ENCODE measurements at places on chromosomes 5 and 9.

DNA sequence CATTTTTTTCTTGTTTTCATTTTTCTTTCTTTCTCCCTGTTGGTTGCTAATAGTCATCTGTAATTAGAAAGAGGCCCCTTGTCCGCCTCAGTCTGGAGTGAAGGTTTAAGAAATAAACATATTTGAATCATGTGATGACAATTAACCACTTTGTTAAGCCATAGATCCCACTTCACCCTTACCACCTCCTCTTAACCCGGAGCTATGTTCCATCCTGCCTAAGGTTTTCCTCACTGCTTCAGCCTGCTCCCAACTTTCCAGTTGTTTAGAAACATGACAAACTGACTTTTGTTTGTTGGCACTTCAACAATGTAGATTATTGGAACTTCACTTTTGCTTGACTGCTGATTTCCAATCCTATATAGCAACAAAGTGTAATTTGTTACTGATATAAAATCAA lies 37.4 kb upstream of the SSBP2 start:
- no peak for DNase-seq

DNA sequence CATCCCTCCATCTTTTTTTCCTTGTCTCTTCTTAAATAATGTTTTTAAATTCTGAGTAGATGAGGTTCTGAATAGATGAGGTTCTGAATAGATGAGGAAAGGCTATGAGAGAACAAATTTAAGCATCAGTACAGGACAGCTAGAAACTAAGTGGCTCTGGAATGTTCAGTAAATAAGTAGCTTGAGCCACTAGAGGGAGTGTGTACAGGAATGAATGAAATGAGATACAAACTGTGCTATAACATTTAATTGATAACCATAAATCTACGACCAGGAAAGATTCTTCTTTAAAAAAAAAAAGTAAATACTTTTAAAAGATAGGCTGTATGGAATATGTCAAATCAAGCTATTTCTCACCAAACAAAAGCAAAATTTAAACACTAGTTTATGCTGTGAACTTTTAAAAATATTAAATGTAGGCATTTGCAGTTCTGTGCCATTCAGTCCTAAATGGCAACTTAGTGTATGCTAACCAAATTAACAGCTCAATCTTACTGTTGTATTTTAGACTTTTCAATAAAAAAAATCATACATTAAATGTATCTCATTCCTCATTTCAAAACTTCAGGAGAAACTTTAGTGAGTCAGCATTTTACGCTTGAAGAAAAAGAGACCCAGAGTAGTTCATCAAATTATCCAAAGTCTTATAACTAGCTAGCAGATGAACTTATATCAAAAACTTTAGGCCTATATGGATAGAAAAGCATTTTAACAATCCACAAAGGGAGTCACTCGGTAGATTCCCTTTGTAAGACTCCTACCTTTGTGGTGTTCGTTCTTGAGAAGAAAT lies 70.4 kb upstream of the SNX2 start:
- no peak for DNase-seq

GRCh38 chr5:61100437-61100836 lies 61.8 kb downstream of the SMIM15 start:
- no peak for DNase-seq

- no peak for DNase-seq
These were observed 77.0 kb downstream of the CYFIP2 start for GRCh38 chr5:157342822-157343402.

GRCh38 chr5:141003031-141003430 lies 36.8 kb downstream of the PCDHAC2 start:
- DNase-seq: no peak

DNA sequence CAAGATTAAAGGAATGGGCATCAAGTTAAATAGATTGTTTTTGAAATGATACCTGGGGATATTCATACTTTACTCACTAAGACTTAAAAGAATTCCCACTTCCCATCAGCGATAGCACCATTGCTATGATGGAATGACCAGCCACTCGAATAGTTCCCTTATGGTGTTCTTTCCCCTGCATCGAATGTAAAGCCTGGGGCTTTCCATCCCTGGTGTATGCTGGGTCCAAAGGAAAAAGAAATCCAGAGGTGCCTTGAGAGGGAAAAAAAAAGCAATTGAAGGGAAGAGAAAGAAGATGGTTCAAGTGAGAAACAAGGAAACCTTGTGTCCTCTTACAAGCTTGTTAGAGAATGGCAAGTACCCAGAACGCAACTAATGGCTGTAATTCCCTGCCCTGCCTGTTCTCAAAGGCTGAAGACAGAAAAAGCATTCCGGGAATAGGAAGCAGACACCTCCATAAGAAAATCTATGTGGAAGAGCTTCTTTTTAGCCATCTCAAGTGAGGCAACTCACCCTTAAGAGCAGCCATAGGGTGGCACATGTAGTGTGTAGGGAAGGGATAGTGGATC lies 351.1 kb upstream of the DAB2 start:
- DNase-seq: no peak

GRCh38 chr9:121634329-121635261 lies 16.8 kb upstream of the DAB2IP start:
- no peak for DNase-seq

DNA sequence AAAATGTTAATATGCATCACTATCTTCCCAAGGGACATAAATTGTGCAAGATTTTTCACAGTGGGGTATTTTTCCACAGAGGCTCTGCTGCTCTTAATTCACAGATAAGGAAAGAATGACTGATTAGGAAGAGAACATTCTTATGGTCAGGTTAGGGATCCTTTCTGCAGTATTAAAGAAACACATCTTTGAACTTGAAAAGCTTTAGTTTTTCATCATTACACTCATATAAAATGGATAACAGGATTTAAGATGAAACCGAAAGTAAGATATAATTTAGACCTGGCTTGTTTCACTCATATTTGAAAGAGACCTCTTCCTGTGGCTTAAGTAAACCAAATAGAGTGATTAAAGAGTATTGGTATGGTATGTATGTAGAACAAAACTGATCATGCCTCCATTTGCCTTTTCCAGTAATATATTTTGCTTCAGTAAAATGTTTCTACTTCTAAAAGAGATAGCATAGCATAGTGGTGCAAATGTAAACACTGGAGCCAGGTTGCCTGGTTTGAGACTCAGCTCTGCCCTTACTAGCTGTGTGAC lies 160.0 kb downstream of the PRR16 start:
- no peak for DNase-seq

GRCh38 chr9:114900942-114901802 lies 29.2 kb downstream of the TNFSF8 start:
- no peak for DNase-seq

GRCh38 chr9:70656281-70656680 lies 241.8 kb upstream of the KLF9 start:
- no peak for DNase-seq

GRCh38 chr5:1772634-1773033 lies 27.0 kb downstream of the MRPL36 start:
- no peak for DNase-seq

- DNase-seq: no peak
These were observed 114.5 kb downstream of the BOD1 start for GRCh38 chr5:173501922-173502321.

- DNase-seq: no peak
These were observed 83.1 kb upstream of the GLRA1 start for GRCh38 chr5:152007653-152008335.

DNA sequence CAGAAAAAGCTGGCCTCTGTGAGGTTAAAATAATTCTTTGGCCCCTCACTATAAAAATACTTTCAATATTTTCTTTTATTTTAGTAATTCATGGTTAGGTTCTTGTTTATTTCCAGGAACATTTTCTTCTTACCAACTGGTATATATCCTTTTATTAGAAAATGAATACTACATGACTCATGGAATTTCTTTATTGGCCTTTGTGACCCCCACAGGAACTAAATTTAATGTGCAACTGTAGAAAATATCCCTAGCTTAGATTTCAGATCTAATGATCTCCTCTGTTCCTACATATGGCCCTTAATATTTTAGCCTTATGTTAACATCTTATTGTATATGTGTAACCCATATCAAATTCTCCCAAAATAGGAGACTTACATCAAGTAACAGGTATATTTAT lies 429.9 kb downstream of the NR2F1-AS1 start:
- DNase-seq: no peak

- no peak for DNase-seq
These were observed 113.8 kb downstream of the PLK2 start for GRCh38 chr5:58346041-58346440.

DNA sequence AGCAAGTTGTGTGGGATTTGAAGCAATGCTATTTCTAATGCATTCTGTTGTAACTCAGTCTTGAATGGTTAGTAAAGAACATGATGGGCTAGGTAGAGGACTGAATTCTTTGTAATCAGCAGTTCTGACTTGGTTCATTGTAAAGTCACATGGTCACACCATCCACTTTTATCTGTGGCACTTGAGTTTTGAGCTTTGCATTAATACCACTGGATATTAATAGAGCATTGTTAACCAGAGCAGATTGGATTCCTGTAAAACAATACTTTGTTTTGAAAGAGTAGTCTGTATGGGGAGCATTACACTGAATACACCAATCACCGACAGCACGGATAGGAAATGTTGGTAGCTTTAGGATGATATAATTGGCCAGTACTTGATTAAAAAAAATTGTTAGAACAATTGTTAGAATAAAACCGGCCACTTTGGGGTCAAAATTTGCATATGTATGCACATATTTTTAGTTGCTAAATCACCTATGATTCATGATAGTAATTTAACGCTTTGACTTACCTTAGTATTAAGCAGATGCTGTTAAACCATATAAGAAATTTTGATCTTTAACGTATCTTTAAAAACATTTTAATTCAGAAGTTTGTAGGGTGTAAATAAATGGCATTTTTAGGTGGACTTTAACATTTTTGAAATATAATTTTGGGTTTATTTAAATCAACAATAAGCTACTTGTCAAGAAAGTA lies 17.4 kb downstream of the SLC12A2 start:
- DNase-seq: no peak

DNA sequence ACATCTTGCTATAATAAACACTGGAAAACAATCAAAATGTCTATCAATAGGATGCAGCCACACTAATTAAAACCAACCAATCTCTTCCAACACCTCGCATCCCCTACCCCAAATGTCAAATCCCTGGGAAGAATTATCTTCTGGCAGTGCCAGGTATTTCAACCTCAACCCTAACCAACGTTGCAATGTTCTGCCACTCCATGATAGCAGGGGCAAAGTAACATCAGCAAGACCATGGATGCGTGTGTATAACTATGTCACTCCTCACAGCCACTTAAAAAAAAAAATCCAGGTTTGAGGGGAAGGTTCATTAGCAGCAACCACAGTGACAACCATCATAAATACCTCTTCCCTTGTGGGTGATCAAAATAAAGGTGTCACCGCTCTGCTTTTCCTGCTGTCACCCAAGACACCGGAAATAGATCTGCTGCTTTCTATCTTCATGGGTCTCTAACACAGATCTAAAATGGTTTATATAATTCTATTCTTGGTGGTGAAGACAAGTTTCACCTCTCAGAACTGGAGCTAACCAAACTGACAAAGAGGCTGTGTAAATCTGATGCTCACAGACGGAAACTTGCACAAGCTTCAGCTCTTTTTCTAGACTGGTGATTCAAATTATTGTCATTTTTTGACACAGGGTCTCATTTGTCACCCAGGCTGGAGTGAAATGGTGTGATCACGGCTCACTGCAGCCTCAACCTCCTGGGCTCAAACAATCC lies 9.9 kb downstream of the HSPA9 start:
- no peak for DNase-seq

DNA sequence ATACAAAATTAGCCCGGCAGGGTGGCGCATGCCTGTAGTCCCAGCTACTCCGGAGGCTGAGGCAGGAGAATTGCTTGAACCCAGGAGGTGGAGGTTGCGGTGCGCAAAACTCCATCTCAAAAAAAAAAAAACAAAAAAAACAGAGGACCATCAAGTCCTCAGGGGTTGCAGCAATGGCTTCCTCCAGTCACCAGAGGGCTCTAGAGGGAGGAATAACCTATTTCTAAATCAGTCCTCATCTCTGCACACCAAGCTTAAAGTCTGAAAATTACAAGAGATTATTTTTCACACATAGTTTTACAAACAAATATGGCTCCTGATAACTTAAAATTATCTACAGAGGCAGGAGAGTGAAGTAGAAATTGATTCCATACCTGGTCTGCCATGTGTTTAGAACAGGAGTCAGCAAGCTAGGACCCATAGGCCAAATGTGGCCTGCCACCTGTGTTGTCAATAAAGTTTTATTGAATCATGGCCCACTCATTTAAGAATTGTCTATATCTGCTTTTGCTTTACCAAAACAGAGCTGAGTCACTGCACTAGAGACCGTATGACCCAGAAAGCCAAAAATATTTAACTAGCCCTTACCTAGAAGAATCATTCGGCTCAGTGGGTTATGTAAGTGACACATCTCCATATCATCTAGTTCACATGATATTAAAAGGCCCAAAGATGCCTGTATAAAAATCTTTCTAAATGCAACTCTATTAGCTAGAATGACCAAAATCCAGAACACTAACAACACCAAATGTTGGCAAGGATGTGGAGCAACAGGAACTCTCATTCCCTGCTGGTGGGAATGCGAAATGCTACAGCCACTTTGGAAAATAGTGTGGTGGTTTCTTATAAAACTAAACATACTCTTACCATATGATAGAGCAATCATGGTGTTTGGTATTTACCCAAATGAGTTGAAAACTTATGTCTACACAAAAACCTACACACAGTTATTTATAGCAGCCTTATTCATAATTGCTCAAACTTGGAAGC lies 207.7 kb downstream of the FRMD3 start:
- DNase-seq: no peak

DNA sequence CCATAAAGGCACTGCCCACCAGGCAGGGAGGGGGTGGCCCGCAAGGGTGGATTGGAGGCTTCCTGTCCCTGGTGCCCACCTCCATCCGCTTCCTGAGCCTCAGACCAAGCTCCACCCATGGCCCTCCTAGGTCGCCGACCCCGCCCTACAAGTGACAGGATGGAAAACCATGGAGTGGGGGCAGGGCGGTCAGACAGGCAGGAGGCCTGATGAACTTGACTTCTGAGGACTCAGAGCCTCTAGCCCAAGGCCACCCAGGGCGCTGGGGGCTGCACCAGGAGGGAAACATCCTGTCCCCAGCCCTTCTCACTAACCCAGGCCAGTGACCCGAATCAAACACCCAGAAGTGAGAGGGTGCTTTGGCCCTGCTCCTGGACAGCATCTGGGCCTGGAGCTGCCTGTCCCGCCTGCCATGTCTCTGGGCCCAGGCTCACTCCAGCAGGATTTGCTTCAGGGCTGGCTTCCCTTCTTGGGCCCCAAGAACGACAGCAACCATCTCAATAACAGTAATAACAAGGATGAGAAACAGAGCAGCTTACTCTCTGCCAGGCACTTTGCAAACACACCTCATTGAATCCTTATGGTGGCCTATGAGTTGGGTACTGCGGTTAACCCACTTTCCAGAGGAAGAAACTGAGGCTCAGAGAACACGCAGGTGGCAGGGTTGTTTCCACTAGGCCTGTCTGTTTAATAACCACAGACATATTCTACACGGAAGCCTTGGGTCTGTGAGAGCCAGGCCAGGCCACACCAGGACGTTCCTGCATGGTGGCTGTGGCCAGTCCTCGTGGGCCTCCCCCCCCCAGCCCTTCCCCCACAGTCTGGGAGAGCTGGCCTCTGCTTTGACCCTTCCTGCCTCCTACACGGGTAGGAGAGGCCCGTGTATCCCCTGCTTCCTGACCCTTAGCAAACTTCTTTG lies 4.4 kb upstream of the ST6GALNAC6 start:
- no peak for DNase-seq

GRCh38 chr5:139877129-139877597 lies 81.6 kb downstream of the PSD2 start:
- no peak for DNase-seq

GRCh38 chr5:109173036-109173794 lies 236.6 kb downstream of the PJA2 start:
- DNase-seq: no peak
